ENCODE measurements at places on chromosomes 11 and 22.

DNA sequence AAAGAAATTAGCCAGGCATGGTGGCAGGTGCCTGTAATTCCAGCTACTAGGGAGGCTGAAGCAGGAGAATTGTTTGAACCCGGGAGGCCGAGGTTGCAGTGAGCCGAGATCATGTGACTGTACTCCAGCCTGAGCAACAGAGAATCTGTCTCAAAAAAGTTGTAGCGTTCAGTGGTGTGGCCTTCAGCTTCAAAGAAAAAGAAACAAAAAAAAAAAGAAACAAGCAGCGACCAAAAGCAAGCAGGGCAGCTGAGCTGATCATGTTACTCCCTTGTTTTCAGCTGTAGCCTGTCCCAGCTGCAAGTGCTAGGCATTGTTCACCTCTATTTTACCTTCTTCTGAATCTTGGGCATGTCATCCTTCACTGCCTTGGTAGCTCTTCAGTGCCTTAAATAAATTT is 37.0 kb downstream of the SFI1 start:
- DNase-seq, result no peak

GRCh38 chr11:27453701-27454100 is 18.9 kb downstream of the LGR4 start:
- no peak for DNase-seq

GRCh38 chr22:31489632-31490495 is at the start of gene EIF4ENIF1:
Gene EIF4ENIF1 (minus strand): TSS chr22:31489842. CDS start chr22:31488718, 1,124 bp downstream.
- peak; percentile 97 for DNase-seq

GRCh38 chr11:61297746-61298145 is 2.6 kb upstream of the VWCE start:
- peak; percentile 1 for DNase-seq

GRCh38 chr11:132804258-132804657 is 728.0 kb downstream of the OPCML start:
- no peak for DNase-seq

DNA sequence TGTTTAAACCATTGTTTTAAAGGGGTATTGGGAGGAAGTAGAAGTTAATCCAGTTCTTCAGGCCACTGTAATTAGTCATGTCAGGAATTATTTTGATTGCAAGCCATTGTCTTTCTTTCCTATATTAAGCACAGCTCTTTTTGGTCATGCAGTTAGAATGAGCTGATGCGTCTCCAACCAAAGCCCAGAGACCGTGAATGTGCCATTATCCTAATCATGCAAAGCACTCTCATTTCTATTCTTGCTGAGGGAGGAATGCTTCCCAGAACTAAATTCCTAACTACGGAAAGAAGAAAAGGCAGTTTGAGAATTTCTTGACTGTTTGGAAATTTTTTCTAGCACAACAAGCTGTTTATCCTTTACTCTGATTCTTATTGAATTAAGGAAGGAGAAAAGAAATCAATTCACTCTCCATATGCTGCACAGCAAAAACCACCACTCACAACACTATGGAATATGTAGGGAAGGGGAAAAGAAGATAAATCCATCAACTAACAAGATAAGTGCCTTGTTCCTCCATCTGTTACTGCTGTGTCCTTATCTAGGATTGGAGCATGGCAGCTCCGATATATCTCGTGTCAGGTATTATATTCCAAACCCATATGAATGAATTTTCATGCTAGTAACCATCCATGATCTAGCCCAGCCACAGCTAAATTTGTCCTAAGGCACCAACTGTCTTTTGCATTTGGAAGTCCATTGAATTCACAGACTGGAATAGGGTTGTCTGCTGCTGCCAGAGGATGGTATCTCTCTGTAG is 70.8 kb downstream of the NTM start:
- DNase-seq, result no peak

DNA sequence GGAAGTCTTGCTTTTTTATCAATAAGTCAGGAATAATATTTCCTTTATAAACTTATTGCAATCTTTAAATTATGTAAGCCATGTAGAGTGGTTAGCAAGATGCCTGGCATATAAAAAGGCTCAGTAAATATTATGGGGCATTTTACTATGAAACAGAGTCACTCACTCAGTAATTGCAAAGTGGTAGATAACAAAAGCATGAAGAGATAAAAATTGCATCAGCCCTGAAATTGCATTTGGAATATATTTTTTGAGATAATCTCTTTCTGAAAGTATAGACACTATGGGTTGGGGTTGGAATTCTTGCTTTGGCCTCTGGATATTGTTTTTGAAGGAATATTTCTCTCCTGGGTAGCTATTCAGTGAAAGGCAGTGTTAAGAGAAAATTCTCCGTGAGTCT is 188.6 kb downstream of the JRKL start:
- DNase-seq, result no peak

GRCh38 chr11:12218909-12219308 is 108.5 kb downstream of the MICAL2 start:
- no peak for DNase-seq

- peak; percentile 47 for DNase-seq
These were observed 19.0 kb downstream of the LINC01488 start for GRCh38 chr11:69500285-69501120.

- DNase-seq, result no peak
These were observed 259.6 kb downstream of the TBC1D22A start for GRCh38 chr22:47022075-47022473.

GRCh38 chr22:17969701-17970113 is 54.7 kb downstream of the MICAL3 start:
- peak; percentile 54 for DNase-seq

GRCh38 chr11:78830277-78830819 is 255.7 kb upstream of the NARS2 start:
- DNase-seq, result no peak

DNA sequence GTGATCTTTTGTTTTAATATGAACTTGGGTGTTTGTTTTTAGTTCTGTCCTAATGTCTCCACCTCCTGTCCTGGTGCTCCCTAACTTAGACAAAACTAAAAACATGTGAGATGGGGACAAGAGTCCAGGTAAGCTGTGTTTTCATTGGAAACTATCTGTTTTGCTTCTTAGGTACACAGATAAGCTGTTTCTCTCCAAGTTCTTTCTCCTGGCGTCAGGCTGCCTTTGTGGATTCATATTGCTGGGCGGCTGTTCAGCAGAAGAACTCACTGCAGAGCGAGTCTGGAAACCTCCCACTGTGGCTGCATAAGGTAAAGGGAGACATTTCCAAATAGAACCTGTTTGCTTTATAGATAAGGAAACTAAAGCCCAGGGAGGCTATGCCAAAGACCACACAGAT is 24.7 kb downstream of the PANX1 start:
- no peak for DNase-seq

- DNase-seq, result no peak
These were observed 30.6 kb downstream of the EXPH5 start for GRCh38 chr11:108562746-108563581.

GRCh38 chr11:106277484-106277883 is 200.0 kb downstream of the AASDHPPT start:
- DNase-seq, result no peak

DNA sequence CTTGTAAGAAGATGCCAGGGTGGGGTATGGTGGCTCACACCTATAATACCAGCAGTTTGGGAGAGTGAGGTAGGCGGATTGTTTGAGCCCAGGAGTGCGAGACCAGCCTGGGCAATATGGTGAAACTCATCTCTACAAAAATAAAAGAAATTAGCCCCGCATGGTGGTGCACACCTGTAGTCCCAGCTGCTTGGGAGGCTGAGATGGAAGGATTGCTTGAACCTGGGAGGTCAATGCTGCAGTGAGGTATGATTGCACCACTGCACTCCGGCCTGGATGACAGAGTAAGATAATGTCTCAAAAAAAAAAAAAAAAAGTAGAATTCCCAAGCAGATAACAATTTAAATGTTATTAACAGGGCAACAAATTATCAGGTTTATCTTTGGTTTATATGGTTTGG is 20.2 kb downstream of the ACER3 start:
- no peak for DNase-seq

DNA sequence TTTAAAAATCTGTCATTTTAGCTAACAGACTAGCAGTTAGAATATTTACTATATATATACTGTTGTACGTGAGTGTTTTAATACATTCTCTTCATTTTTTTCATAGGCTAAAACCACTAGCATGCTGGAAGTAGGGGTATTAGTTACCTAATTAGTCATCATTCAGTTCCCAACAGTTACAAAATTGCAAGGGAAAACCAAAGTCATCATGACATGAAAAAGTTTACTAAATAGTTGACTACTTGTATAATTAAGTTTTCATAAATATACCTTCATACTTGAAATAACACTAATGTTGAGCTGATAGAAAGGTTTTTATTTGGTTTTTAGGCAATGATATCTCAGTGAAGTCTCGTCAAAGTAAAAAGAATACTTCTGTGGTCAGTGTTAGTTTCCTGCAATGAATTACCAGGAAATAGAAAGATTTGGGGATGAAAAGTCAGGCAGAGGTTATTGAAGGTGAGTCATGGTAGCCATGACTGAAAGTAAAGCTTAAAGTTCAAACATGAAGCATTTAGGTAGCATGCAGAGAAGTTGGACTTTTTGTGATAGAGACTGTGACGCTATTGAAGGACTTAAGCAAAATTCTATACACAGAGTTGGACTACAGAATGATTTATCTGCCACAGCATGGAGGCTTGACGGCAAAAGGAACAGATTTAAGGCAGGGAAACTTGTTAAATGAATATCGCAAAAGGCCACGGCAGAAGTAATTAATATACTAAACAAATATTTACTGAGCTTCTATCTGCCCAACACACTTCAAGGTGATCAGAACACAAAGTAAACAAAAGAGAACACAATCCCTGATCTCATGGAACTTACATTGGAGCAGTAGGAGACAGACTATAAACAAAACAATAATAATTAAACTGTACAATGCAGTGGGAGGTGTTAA is 828.1 kb upstream of the FAT3 start:
- DNase-seq, result no peak

GRCh38 chr11:79080551-79080950 is 360.3 kb downstream of the TENM4 start:
- DNase-seq, result no peak

- no peak for DNase-seq
These were observed 32.2 kb downstream of the C11orf91 start for GRCh38 chr11:33668468-33668825.

- peak; percentile 60 for DNase-seq
These were observed 93.2 kb downstream of the PHF21B start for GRCh38 chr22:44916281-44917231.

- DNase-seq, result peak; percentile 69
These were observed 11.2 kb downstream of the SPATA19 start for GRCh38 chr11:133833898-133834681.

DNA sequence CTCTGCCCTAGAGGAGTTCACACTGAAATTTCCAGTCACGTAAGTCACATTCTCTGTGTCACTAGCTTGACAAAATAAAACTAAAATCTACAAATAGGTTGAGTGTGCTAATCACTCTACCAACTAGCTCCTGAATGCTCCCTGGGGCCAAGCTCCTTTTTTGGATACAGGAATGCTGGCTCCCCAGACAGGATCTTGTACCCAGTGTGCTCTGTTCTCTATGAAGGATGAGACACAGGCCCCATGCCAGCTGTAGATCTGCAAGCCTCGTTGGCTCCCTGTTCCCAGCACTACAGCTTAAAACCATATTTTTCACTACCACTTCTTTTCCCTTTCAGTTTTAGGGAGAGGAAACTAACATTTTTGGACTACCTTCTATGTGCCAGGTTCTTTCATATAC is 3.7 kb upstream of the IPO7 start:
- no peak for DNase-seq

DNA sequence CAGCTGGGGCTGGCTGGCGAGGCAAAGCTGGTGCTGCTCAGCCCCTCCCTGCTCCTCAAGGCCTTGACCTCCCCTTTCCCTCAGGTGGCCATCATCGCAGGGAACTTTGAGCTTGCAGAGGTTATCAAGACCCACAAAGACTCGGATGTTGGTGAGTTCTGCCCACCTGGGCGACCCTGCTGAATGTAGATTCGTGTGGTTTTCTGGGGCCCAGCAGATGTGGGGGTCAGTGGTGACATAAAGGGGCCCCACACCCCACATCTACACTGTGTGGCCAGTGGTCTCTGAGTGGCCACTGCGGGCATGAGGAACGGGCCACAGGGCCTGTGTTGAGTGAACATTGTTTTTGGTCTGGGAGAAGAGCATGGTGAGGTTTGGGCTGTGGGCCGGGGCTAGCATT is 11.9 kb downstream of the SHANK3 start:
- peak; percentile 50 for DNase-seq

DNA sequence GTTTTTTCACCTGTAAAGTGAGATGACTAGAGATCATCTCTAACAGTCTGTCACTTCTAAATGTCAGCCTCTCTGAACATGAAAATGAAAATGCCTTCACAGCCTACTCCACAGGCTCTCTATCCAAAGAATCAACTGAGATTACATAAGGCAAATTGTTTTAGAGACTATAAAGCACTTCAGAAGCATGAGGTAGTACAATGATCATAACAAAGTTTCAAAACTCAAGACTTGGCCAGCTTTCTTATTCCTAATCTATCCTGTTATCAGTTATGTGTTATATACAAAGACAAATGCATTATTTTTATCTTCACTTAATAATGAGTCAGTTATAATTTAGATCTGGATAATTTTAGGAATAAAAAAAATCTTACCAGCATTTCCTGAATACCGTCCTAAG is 20.3 kb upstream of the CEP126 start:
- no peak for DNase-seq

- peak; percentile 47 for DNase-seq
These were observed 36.7 kb downstream of the SHISAL1 start for GRCh38 chr22:44276041-44276440.

- DNase-seq, result peak; percentile 62
These were observed 882 bp downstream of the ANO1 start for GRCh38 chr11:70078781-70079616.

DNA sequence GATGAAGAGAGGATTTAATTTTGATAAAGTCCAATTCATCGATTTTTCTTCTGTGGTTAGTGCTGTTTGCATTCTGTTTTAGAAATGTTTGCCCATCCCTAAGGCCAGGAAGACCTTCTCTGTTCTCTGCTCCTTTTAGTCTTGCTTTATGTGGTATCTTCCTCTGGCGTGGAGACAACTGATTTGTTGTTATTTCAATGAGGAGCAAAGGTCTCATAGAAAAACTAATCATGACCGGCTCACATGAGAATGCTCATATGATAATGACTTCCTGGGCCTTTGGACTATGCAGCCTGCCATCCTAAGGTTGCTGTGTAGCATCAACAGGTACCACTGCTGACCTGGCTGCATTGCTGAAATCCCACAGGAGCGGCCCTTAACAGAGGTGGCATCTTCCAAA is 19.8 kb downstream of the SCGB1A1 start:
- no peak for DNase-seq

GRCh38 chr11:6736495-6737121 is 35.2 kb downstream of the OR2AG2 start:
- DNase-seq, result no peak

- peak; percentile 36 for DNase-seq
These were observed 45.7 kb upstream of the TUB start for GRCh38 chr11:8035200-8035855.
